Activated T-cell treated with anti-CD3 and anti-CD28 coated beads, Interleukin-2, amount 50 U/mL, for 24 hours (primary cell): ENCODE measurements at places on chromosomes 4 and X.

DNA sequence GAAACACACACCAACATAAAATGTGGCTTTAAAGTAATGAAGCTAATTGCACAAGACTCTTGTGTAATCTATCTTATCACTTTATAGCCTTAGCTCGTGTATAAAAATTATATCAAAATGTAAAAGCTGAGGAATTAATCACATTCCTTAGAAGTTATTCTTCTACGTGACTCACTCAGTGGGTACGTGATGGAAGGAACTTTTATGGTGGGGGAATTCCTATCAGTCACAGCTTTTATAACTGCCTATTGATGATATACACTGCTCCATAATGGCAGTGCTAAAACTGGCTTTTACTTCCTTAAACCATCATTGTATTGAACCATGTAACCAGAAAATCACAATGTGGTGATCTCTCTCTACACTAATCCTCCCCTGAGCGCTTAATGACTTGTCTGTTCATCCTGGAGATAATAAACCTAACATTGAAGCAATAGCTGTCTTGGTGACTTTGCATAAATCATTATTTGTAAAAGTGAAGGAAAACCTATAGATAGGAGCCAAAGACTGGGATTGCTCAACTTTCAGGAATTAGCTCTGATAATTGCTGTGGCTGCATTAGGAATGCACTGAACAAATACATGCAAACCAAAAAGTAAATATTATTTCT lies 276.7 kb downstream of the GBA3 start:
- H3K36me3 ChIP-seq, result no peaks in the 10 kb centered on the region

GRCh38 chr4:168942985-168943384 lies 67.1 kb downstream of the CBR4 start:
- peaks cover 20% of the 10 kb centered on the region for H3K36me3 ChIP-seq
- H3K4me3 ChIP-seq, result no peak overlapping the region
- DNase-seq, result no peak
- no peak overlapping the region for H3K27ac ChIP-seq

GRCh38 chr4:34323549-34324320 lies 1920.6 kb downstream of the ARAP2 start:
- H3K4me1 ChIP-seq, result no peaks in the 10 kb centered on the region
- DNase-seq, result no peak
- H3K27ac ChIP-seq, result no peak overlapping the region
- H3K4me3 ChIP-seq, result no peak overlapping the region
- H3K36me3 ChIP-seq, result no peaks in the 10 kb centered on the region

DNA sequence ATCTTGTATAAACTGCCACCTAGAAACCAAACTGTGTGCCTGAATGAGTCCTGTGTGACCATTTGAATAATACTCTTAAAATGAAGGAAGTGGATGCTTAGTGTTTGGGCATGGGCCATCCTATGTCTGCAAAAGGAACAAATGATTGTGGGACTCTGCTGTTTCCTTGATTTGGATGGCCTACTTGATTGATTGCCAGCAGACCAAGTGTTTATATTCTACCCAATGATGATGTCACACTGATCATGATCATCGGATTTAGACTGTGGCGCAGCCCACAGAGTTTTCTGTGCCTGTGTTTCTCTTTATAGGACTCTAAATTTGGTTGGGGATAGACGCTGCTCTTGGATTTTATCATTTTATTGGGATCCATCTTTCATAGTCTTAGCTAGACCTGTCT lies 4.4 kb downstream of the SEPTIN11 start:
- H3K4me3 ChIP-seq, result no peak overlapping the region
- peaks cover 11% of the 10 kb centered on the region for H3K27me3 ChIP-seq
- H3K27ac ChIP-seq, result no peak overlapping the region
- peaks cover 16% of the 10 kb centered on the region for H3K4me1 ChIP-seq
- no peak for DNase-seq

- H3K27me3 ChIP-seq, result peaks cover 15% of the 10 kb centered on the region
- no peaks in the 10 kb centered on the region for H3K36me3 ChIP-seq
- peak overlapping the region; percentile 87 for H3K27ac ChIP-seq
- DNase-seq, result no peak
Observed at GRCh38 chr4:102390438-102390837, 45.2 kb upstream of the SLC39A8 start.

GRCh38 chr4:39947417-39947816 lies 30.3 kb downstream of the PDS5A start:
- H3K27ac ChIP-seq, result no peak overlapping the region
- H3K4me1 ChIP-seq, result peaks cover 59% of the 10 kb centered on the region
- no peak for DNase-seq
- peaks cover 45% of the 10 kb centered on the region for H3K36me3 ChIP-seq
- H3K27me3 ChIP-seq, result no peaks in the 10 kb centered on the region
- H3K4me3 ChIP-seq, result no peak overlapping the region

DNA sequence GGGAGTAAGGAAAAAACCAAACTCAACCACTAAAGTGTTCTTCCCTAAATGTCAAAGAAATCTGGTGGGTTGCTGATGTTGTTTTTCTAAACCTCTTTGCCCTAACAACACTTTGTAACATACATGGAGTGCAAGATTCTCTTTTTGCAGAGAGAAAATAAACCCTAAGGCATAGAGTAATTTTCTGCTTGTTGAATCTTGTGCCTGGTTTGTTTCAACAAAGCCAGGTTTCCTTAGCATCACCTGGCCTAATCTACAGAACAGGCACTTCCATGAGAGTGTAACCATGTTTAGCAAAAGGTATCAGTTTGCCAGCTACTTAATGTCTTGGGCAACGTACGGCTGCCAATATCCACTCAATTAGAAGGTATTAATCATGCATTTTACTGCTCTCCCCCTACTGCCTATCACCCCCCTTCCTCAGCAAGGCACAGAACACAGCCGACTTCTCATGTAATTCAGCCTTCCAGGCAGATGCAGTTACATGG lies 219.2 kb downstream of the MAML3 start:
- no peak for DNase-seq
- H3K27me3 ChIP-seq, result no peaks in the 10 kb centered on the region
- H3K4me1 ChIP-seq, result no peaks in the 10 kb centered on the region
- H3K4me3 ChIP-seq, result no peak overlapping the region
- no peak overlapping the region for H3K27ac ChIP-seq
- no peaks in the 10 kb centered on the region for H3K36me3 ChIP-seq

GRCh38 chr4:33883111-33883510 lies 2361.2 kb downstream of the ARAP2 start:
- no peak for DNase-seq
- no peaks in the 10 kb centered on the region for H3K27me3 ChIP-seq
- H3K4me1 ChIP-seq, result no peaks in the 10 kb centered on the region
- H3K4me3 ChIP-seq, result no peak overlapping the region
- no peaks in the 10 kb centered on the region for H3K36me3 ChIP-seq

- H3K4me3 ChIP-seq, result no peak overlapping the region
- H3K4me1 ChIP-seq, result no peaks in the 10 kb centered on the region
- H3K36me3 ChIP-seq, result no peaks in the 10 kb centered on the region
- no peaks in the 10 kb centered on the region for H3K27me3 ChIP-seq
- DNase-seq, result no peak
Observed at GRCh38 chr4:99624141-99624719, 33.4 kb downstream of the C4orf54 start.
